ENCODE measurements at places on chromosomes 12 and 14. TPM values are rescaled to one million over a fixed set of nuclear protein-coding genes. Genes with fewer than 3 reads are reported as not detected.

- DNase-seq: no peak
Measured at GRCh38 chr12:98733667-98734350, 88.7 kb downstream of the APAF1 start.

- DNase-seq: no peak
Measured at GRCh38 chr12:51188359-51189051, 15.6 kb upstream of the TFCP2 start.

- DNase-seq: no peak
Measured at GRCh38 chr14:36997843-36998242, 174.6 kb downstream of the SLC25A21 start.

DNA sequence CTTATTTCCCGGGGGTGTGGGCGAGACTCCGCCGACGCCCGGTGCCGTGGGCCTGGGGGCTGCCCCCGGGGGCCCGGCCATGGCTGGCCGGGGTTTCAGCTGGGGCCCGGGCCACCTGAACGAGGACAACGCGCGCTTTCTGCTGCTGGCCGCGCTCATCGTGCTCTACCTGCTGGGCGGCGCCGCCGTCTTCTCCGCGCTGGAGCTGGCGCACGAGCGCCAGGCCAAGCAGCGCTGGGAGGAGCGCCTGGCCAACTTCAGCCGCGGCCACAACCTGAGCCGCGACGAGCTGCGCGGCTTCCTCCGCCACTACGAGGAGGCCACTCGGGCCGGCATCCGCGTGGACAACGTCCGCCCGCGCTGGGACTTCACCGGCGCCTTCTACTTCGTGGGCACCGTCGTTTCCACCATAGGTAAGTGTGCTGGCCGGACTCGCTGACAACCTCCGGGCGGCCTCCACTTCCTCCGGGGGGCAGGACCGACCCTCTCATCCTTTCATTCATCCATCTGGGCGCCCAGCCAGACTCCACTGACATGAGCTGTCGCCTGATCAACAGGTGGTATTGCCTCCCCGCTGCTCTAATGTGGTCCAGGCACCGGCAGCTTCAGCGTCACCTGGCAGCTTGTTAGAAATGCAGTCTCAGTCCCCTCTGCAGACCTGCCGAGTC lies 467 bp downstream of the KCNK13 start:
- no peak for DNase-seq

DNA sequence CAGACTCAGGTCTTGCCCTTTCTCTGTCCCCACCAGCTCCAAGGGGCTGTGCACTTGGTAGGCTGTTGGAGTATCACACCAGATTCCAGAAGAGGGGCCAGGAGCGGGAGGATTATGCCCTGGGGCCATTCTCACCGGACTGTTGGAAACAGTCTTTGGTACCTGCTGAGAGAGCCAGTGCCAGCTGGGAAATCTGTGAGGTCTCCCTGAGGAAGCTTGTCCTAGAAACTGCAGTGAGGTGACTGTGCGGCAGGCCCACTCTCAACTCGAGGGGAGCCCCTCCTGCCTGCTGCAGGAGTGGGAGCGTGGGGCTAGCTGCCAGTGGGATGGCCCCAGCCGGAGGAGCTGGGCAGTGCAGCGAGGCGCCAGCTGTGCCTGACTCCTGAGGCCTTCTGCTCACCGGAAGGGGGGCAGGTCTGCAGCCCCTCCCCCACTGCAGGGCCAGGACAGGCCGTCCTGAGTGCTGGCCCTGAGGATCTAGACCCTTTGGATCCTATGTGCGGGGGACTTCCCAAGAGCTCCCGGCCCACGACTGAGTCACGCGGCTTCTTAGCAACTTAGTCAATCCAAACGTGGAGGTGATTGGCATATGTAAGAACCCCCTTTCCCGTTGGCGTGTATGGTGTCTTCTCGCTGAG lies 295.2 kb downstream of the CACNA1C start:
- DNase-seq: no peak

- no peak for DNase-seq
Measured at GRCh38 chr14:24846261-24846660, 203.7 kb downstream of the STXBP6 start.

- no peak for DNase-seq
Measured at GRCh38 chr12:15155271-15155670, 65.9 kb downstream of the RERG start.

Gene CIT
- total RNA-seq: 6.3 TPM

Gene CDK17
- 120 TPM for total RNA-seq

Gene SPIC
- not detected for total RNA-seq

Gene METTL17
- total RNA-seq: 75.9 TPM

Gene NTS
- total RNA-seq: not detected

Gene VRTN
- total RNA-seq: not detected

Gene LRIG3
- not detected for total RNA-seq

All from CD4-positive, CD25-positive, alpha-beta regulatory T cell (primary cell).